ENCODE measurements at places on chromosomes 12 and 14.
A peak's percentile ranks its signal among the peaks of the same experiment; 100 is the strongest.

DNA sequence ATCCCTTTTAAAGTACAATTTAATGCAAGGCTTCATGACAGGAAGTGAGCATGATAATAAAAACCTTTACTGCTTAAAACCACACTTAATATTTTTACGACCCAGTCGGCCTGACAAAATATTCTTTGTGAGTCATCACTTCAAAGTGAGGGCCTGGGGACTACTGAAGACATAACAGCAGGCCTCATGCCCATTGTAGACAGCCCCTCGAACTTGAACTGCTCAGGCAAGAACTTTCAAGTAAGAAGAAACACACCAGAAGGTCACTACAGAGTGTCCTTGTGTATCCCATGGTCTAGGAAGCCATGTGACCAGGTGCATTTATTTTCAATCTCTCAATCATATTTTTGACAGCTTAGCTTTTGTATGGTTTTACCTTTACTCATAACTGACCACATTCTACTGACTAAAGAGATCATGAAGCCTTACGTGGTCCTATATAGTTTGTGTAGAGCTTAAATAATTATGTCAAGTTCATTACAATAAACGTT, 61.4 kb upstream of the MANSC4 start:
- H3K27ac ChIP-seq: no peak overlapping the region
- no peaks in the 10 kb centered on the region for H3K36me3 ChIP-seq
- H3K27me3 ChIP-seq: no peaks in the 10 kb centered on the region
- H3K4me1 ChIP-seq: no peaks in the 10 kb centered on the region
- no peak overlapping the region for H3K4me3 ChIP-seq

GRCh38 chr12:52147367-52147963, 44.3 kb downstream of the KRT80 start:
- ATAC-seq: no peak
- H3K27ac ChIP-seq: no peak overlapping the region
- H3K4me3 ChIP-seq: no peak overlapping the region
- H3K4me1 ChIP-seq: peaks cover 7% of the 10 kb centered on the region
- H3K27me3 ChIP-seq: no peaks in the 10 kb centered on the region

DNA sequence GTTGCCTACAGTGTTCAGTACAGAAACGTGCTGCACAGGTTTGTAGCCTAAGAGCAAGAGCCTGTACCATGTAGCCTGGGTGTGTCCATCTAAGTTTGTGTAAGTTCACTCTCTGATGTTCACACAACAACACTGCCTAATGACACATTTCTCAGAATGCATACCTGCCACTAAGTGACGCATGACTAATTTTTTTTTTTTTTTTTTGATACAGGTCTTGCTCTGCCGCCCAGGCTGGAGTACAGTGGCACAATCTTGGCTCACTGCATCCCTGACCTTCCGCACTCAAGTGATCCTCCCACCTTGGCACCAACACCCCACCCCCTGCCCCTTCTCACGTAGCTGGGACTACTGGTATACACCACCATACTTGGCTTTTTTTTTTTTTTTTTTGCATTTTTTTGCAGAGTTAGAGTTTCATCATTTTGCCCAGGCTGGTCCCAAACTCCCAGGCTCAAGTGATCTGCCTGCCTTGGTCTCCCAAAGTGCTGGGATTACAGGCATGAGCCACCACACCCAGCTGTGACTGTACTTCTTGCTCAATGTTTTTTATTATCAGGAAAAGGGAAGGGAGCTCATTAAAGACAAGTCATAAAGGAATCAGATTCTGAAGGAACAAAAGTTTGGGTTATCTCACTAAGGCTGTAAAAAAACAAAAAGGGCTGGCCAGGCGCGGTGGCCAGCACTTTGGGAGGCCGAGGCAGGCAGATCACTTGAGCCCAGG, 10.0 kb upstream of the CDC42BPB start:
- H3K36me3 ChIP-seq: no peaks in the 10 kb centered on the region
- H3K4me3 ChIP-seq: no peak overlapping the region
- no peak overlapping the region for H3K27ac ChIP-seq
- no peaks in the 10 kb centered on the region for H3K4me1 ChIP-seq
- H3K27me3 ChIP-seq: no peaks in the 10 kb centered on the region

DNA sequence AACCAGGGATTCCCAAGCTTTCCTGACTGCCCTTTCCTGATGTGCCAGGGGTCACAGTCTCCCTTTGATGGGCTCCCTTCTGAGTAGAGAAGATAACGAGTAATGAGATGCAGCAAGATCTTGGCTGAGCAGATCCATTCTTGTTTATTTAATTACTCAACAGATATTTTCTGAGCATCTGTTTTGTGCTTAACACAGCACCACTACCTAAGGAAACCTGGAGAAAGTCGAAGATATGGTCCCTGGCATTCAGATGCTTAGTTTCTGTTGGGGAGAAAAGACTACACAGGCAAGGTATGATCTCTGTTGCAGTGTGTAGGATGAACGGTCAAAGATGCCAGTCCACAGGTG, 3.9 kb downstream of the AJUBA start:
- H3K27ac ChIP-seq: no peak overlapping the region
- H3K4me1 ChIP-seq: peaks cover 8% of the 10 kb centered on the region
- H3K36me3 ChIP-seq: no peaks in the 10 kb centered on the region
- H3K4me3 ChIP-seq: no peak overlapping the region
- ATAC-seq: no peak
- no peaks in the 10 kb centered on the region for H3K27me3 ChIP-seq

GRCh38 chr14:66105815-66106214, 380.4 kb upstream of the CCDC196 start:
- H3K27ac ChIP-seq: peak overlapping the region; percentile 40
- peaks cover 10% of the 10 kb centered on the region for H3K4me1 ChIP-seq
- H3K4me3 ChIP-seq: no peak overlapping the region
- H3K36me3 ChIP-seq: no peaks in the 10 kb centered on the region

GRCh38 chr12:101697930-101698799, 725 bp downstream of the CHPT1 start:
- H3K4me3 ChIP-seq: peak overlapping the region; percentile 83
- H3K27ac ChIP-seq: peak overlapping the region; percentile 67
- H3K4me1 ChIP-seq: no peaks in the 10 kb centered on the region
- peaks cover 7% of the 10 kb centered on the region for H3K27me3 ChIP-seq
- no peaks in the 10 kb centered on the region for H3K36me3 ChIP-seq
